ENCODE measurements at places on chromosomes 16 and 17. TPM values are rescaled to one million over a fixed set of nuclear protein-coding genes. Genes with fewer than 3 reads are reported as not detected.

DNA sequence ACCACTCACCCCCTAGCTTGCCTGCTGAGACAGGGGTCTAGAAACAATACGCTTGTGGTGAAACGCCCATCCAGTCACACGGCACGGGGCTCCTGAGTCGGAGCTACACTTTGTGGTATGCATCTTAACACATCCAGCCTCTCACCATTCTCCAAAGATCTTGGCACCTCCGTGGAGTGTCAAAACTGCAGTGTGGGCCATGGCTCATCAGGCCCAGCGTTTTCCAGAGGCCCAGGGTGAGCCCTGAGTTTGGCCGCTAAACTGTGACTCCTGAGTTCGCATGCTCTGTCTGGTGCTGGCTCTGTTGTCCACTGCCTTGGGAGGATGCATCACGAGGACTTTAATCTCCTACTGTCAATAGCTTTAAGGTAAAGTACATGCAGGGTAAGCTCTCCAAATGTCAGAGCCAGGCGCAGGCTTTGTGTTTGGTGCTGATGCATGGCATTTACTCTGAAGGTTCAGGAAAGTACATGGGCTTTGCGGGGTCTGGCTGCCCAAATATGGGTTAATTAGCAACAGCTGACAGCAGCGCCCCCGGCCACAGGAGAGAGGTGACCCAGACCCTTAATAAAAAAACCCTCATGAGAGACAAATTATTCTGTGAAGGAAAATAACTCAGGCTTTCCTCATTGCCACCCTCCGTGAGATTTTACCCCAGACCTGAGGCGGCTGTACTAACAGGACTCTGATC lies 118.4 kb downstream of the CCDC182 start:
- no peaks in the 10 kb centered on the region for H3K27me3 ChIP-seq
- DNase-seq: no peak
- H3K4me3 ChIP-seq: no peak overlapping the region
- no peaks in the 10 kb centered on the region for H3K4me1 ChIP-seq
- H3K36me3 ChIP-seq: no peaks in the 10 kb centered on the region
- no peak overlapping the region for H3K27ac ChIP-seq

DNA sequence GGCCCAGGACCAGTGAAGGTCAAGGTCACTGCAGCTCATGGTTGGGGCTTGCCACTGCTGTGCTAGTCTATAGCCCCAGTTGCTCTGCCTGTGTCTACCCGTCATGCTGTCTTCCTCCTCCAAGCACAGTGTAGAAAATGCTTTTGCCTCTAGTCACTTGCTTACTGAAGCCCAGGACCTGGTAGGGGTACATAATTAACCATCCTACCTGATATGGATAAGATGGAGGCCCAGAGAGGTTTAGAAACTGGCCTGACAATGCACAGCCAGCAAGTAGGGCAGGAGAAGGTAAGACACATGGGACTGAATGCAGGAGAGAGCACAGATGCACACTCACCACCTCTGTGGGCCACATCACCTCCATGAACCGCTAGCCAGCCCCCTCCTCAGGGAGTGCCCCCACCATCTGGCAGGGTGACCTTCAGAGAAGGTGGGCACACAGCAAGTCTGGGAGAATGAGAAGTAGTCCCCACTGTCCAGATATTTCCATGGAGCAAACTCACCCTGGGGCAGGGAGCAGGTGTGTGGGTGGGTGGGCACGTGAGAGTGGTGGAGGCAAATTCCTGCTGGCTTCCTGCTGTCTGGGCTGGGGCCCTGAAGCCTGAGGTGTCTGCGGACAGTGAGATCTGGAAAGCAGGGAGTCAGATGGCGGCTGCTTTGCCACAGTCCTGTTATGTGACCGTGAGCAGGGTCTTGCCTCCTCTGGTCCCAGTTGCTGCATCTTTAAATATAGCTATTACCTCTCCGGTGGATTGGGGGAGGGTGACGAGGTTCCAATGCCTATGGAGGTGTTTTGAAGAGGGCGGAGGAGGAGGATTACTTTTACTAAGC lies 1.0 kb downstream of the CX3CL1 start:
- no peaks in the 10 kb centered on the region for H3K36me3 ChIP-seq
- H3K4me1 ChIP-seq: peaks cover 6% of the 10 kb centered on the region

The NETO2 gene
- 2.1 TPM for total RNA-seq

- H3K27me3 ChIP-seq: no peaks in the 10 kb centered on the region
- peak; percentile 2 for DNase-seq
- H3K4me3 ChIP-seq: no peak overlapping the region
- H3K27ac ChIP-seq: no peak overlapping the region
These were observed 6.4 kb downstream of the DRC7 start for GRCh38 chr16:57700781-57701551.

GRCh38 chr17:64777415-64778239 lies 115.5 kb upstream of the SMURF2 start:
- no peak overlapping the region for H3K4me3 ChIP-seq
- H3K27ac ChIP-seq: no peak overlapping the region
- H3K27me3 ChIP-seq: no peaks in the 10 kb centered on the region
